ENCODE measurements at places on chromosomes 4 and X.

DNA sequence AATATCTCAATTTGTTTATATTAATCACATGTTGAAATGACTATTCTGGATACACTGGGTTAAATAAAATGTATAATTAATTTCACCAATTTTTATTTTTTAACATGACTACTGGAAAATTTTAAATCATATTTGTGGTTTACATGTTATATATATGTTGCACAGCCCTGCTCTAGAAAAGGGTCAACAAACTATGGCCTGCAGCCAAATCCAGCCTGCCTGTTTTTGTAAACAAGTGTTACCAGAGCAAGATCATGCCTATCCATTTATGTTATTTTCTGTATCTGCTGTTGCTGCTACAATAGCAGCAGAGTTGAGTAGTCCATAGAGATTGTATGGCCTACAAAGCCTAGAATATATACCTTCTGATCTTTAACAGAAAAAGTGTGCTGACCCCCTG is 1.2 kb downstream of the TCEANC start:
- no peak for DNase-seq

DNA sequence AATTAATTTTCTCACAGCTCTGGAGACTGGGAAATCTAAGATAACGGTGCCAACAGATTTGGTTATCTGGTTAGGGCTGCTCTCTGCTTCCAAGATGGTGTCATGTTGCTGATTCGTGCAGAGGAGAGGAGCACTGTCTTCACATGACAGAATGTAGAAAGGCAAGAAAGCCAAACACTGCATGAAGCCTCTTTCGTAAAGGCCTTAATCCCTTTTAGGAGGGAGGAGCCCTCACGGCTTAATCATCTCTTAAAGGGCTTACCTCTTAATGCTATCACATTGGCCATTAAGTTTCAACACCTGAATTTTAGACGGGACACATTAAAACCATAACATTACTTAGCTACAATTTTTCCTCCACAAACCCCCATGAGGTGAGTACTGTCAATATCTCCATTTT is 174.1 kb downstream of the COX18 start:
- DNase-seq, result no peak

GRCh38 chr4:25487155-25487554 is 110.1 kb downstream of the ANAPC4 start:
- no peak for DNase-seq

DNA sequence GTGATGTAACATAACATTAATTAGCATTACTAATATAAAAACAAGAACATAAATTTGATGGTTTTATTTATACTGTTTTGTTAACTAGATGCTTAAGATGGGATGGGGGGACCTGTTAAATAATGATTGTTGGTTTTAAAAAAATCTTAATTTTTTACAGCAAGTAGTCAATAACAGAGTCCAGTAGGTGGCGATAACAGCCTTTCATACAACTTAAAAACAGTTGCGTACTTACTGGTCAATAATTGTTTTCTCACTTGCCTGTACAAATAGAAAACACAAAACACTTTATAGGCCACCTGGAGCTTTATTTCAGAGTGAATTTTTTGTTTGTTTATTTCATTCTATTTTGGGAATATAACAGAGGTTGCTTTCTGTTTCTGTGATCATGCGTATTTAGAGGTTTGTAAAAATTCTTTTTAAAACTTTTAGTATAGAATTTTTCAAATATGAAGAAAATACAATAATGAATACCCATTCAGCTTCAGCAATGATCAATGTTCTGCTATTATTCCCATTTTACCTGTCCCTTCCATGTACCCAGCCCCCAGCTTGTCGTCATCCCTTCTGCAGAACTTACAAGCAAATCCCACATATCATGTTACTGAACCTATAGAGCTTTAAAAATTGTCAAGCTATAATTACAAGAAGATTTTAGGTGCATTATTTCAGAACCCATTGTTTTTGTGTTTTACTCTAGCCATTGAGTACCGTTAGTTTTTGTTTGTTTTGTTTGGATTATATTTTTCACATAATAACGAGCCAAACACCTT is 97.1 kb downstream of the MRPL1 start:
- no peak for DNase-seq

GRCh38 chrX:10534611-10535010 is 85.8 kb downstream of the MID1 start:
- DNase-seq, result no peak

DNA sequence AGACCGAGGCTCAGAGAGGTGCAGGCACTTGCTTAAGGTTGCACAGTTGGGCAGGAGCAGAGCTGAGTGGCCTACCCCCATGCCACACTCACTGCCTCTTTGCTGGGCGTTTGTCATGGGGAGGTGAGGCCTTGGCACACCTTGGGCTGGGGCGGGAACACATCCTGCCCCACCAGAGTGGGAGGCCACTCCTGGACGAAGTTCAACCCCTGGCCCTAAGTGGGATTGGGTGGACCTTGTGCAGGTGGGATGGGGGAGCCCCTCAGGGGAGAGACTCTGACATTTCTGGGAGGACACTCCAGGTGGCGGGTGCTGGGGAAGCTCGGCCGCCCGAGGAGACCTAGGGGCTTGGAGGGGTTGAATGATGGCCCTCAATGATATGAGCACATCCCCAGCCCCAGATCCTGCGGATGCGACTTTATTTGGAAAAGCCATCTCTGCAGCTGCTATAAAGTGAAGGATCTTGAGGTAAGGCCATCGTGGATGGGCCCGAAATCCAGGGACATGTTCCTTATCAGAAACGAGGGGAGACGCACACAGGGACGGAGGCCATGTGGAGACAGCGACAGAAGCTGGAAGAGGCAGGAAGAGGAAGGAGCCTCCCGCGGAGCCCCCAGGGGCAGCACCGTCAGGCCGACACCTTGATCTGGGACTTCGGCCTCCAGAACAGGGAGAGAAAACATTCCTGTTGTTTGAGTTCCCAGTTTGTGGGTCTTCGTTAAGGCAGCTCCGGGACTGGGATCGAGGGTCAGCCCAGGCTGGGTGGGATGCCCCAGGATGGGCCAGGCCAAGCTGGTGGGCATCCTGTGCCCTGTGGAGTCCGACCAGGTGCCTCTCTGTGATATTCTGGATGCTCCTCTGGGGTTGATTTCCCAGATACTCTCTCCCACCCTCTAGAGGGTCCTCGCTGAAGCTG is 111.6 kb upstream of the LRPAP1 start:
- no peak for DNase-seq

- no peak for DNase-seq
Measured at GRCh38 chr4:89324671-89325070, 17.1 kb upstream of the GPRIN3 start.

DNA sequence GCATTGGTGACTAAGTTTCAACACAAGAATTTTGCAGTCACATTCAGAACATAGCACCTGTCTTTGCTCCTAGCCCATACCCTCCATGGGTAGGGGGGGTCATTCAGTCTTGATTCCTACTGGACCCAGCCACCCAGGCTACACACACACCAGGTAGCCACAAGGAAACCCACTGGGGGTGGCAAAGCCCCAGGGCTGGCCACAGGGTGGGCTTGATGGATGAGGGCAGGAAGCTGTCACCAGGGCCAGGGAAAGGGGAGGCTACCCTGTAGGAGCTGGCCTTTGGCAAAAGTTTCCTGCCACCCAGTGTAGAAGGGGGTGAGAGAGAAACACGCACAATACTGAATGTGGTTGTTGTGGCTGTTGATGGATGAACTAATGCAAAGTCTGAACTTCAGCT is 74.5 kb upstream of the NKX1-1 start:
- no peak for DNase-seq

DNA sequence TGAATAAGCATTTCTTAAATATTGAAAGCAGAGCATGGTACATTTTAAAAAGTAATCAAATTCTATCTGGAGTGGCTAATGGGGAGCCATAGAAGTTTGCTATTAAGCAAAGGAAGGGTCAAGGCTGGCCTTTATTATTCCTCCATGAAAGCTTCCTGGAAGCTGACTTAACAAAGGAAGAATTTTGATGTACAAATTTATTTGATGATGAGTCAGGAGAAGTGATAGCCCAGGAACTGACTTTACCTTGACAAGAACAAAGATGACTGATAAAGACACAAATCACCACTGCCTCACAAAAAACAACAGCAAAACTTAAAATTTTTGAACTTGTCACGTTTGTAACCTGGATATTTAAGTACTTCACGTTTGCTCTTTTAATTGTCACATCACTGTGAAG is 872.1 kb downstream of the PCDH7 start:
- no peak for DNase-seq

- DNase-seq, result no peak
Measured at GRCh38 chrX:119151051-119151380, 23.4 kb upstream of the KIAA1210 start.

- no peak for DNase-seq
Measured at GRCh38 chrX:65610040-65610439, 57.4 kb upstream of the MSN start.

- DNase-seq, result no peak
Measured at GRCh38 chr4:98771959-98772632, 113.7 kb upstream of the TSPAN5 start.

- DNase-seq, result no peak
Measured at GRCh38 chrX:68725756-68726365, 78.4 kb downstream of the STARD8 start.

GRCh38 chr4:149095811-149096210 is 653.6 kb upstream of the NR3C2 start:
- DNase-seq, result no peak

DNA sequence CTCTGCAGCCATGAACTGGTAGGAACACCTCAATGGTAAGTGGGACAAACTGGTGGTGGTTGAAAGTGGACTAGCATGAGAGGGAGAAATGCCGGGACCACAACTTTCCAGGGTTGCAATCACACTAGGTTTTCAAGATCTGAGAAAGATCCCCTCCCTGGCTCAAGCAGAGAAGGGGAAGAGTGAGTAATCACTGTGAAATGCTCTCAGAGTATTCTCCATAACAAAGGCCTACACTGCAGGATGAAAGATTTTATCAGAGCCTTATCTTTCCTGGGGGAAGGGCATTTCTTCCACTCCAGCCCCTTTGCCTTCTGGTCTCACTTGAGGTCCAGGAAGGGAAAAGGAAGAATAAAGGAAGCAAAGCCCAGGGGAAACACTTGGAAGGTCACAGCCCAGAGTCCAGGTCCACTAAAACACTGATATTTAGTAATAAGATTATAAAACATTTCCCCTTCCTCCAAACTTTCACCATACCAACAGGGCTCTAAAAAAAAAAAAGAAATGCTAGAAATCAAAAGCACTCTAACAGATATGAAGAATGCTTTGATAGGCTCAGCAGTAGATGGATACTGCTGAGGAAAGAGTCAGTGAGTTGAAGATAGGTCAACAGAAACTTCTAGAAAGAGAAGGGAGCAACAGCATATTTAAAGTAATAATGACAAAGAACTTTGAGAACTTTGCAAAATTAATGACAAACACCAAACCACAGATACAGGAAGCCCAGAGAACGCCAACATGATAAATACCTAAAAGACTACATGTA is 95.9 kb downstream of the WDFY3 start:
- DNase-seq, result no peak

DNA sequence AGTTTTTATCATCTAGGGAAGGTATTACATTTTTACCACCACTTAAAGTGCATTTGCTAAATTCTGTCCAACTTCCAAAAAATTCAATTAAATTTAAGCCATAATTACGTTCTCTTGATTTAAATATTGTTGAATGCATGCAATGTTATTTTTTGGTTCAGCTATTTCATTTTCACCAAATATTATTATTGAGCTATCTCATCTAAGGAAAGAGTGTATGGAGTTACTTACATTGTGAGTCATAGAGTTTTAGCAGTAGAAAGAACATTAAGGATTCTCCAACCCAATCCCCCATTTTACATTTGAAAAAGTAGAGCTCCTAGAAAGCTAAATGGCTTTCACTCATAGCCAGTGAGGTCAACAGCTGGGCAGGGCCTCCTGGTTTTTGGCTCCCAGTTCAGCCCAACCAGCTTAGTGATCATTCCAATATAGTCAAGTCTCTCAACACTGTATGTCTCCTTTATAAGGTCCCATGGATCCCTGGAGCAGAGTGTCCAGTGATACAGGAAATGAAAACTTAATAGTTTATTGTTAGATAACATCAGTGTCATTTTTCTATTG is 60.5 kb downstream of the NDNF start:
- DNase-seq, result no peak

- DNase-seq, result no peak
Measured at GRCh38 chrX:105775679-105776078, 46.7 kb upstream of the NRK start.

GRCh38 chr4:145380123-145380522 is 101.5 kb upstream of the SMAD1 start:
- DNase-seq, result no peak

- no peak for DNase-seq
Measured at GRCh38 chrX:111052478-111052877, 43.5 kb upstream of the PAK3 start.

GRCh38 chr4:98692411-98692810 is 34.0 kb upstream of the TSPAN5 start:
- DNase-seq, result no peak

DNA sequence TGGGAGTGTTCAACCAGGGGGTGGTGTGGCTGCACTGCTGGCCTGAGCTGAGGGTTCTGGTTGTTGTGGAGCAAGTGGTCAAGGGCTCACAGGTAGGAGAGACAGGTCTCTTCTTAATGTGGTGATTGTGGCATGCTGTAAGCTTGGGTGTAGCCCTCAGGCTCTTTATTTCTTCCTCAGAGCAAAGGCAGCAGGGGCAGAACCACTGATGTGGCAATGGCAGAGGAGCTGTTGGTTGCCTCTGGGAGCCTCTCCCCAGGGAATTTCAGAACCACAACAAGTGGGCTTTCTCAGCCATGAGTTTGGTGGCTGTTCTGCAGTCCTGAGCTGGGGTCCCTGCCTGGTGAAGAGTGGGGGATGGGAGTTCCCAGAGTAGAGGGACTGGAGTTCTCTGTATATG is 1017.2 kb downstream of the SH3BGRL start:
- DNase-seq, result no peak

GRCh38 chr4:156547891-156548290 is 423.7 kb downstream of the PDGFC start:
- no peak for DNase-seq

DNA sequence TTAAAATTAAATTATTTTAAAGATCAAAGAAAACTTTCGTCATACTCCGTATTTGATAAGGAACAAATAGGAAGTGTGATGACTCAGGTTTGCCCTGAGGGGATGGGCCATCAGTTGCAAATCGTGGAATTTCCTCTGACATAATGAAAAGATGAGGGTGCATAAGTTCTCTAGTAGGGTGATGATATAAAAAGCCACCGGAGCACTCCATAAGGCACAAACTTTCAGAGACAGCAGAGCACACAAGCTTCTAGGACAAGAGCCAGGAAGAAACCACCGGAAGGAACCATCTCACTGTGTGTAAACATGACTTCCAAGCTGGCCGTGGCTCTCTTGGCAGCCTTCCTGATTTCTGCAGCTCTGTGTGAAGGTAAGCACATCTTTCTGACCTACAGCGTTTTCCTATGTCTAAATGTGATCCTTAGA is at the start of gene CXCL8:
Gene CXCL8, plus strand, starts transcription at position 217 of the 426 bp plus-strand sequence. Its CDS starts 90 bp downstream, at position 307.
- no peak for DNase-seq

GRCh38 chr4:55791666-55792065 is 27.9 kb upstream of the EXOC1L start:
- DNase-seq, result no peak

- DNase-seq, result no peak
Measured at GRCh38 chr4:66097218-66097617, 426.9 kb upstream of the EPHA5 start.

- DNase-seq, result no peak
Measured at GRCh38 chr4:121183361-121183760, 19.2 kb upstream of the TNIP3 start.

GRCh38 chr4:1251773-1252066 is 2.8 kb upstream of the CTBP1 start:
- DNase-seq, result no peak

- DNase-seq, result no peak
Measured at GRCh38 chr4:53490965-53491622, 100.2 kb downstream of the LNX1 start.

- DNase-seq, result no peak
Measured at GRCh38 chrX:66675541-66675940, 36.7 kb upstream of the EDA2R start.
